Dorsolateral prefrontal cortex (tissue), 122 donors: ENCODE measurements at places on chromosomes 11 and 22.

DNA sequence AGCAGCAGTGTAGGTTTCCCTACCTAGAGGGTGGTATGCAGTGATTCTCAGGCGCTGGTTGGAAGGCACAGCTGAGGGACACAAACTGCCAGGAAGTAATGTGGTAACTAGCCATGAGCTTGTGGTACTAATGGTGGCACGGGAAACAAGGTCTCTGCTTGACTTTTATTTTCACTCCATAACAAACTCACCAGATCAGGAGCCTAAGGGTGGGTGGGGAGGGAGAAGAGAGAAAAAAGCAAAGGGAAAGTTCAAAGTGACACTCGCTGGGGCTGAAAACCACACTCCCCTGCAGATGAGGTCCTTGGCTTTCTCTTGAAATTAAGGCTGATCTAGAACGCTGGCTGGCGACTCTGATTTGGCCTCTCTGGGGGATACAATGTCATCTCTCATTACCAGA, 22.0 kb downstream of the TRAF6 start:
- DNase-seq = no peak

DNA sequence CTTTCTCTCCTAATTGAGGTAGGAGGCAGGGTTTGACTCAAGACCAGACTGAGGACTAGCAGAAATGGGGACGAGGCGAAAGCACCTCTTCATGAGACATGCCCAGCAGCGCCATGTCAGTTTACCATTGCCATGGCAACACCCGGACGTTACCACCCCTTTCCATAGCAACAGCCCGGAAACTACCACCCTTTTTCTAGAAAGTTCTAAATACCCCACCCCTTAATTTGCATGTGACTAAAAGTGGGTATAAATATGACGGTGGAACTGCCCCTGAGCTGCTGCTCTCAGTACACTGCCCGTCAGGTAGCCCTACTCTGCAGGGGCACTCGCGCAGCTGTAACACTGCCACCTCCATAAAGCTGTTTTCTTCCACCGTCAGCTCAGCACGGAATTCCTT, 5.9 kb upstream of the RAC2 start:
- no peak for DNase-seq

- DNase-seq = no peak
Measured at GRCh38 chr11:75066061-75066460, 30.6 kb downstream of the OR2AT4 start.

- no peak for DNase-seq
Measured at GRCh38 chr11:73203790-73204189, 14.3 kb upstream of the P2RY2 start.

- no peak for DNase-seq
Measured at GRCh38 chr22:46047226-46047625, 70.3 kb upstream of the WNT7B start.

- no peak for DNase-seq
Measured at GRCh38 chr11:100498780-100499179, 188.3 kb upstream of the ARHGAP42 start.

DNA sequence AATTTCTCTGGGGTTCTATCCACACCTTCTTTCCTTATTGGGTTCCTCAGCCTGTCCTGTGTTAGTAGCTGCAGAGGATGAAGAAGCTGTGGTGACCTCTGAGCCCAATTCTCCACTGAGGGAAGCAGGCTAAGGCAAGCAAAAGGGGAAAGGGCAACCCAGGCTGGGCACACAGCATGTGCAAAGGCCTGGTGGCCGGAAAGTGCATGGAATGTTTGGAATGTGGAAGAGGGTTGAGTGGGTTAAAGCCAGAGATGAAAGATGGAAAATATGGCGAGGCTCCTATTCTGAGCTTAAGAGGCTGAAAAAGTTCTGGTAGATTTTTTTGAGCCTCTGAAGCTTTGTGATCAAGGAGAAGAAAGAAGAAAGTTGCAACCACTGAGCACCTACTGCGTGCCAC, 247.1 kb downstream of the MIAT start:
- no peak for DNase-seq

DNA sequence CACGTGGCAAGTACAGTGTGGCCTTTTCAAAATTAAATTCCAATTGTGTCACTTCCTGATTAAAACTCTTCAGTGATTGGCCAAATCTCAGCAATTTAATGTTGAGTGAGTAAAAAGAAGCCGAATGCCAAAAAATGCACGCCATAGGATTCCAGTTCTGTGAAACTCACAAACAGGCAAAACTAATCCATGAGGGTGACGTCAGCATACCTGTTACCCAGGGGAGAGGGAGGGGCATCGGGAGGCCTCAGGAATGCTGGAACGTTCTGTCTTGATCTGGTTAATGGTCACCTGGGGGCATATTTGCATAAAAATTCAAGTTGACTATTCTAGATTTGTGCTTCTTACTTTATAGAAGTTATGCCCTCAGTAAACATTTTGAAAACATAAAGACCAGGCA, 39.9 kb upstream of the RAB1B start:
- DNase-seq = no peak

- no peak for DNase-seq
Measured at GRCh38 chr22:26722159-26722558, 64.8 kb downstream of the MIAT start.

GRCh38 chr11:78354408-78355308, 63.0 kb downstream of the GAB2 start:
- no peak for DNase-seq

DNA sequence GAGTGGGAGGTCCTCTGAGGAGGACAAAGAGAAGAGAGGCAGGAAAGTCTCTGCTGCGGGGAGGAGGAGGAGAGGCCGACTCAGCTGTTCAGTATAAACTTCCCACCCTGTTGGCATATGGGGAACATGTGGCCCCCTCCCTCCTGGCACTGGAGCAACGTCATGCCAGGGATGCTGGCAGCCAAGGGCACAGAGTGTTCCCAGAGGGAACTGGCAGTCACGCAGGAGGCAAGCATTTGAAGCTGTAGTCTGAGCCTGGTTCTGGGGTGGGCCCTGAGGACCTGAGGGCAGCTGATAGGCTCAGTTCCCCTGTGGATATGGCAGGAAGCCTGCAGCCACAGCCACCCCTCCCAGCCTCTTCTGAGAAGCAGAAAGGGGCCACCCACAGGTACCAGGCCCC, 67.1 kb upstream of the TSPAN18 start:
- peak; percentile 22 for DNase-seq

- no peak for DNase-seq
Measured at GRCh38 chr22:24576778-24577177, 16.1 kb downstream of the LRRC75B start.

GRCh38 chr22:49188591-49188990, 639.1 kb downstream of the BRD1 start:
- no peak for DNase-seq

GRCh38 chr11:60887556-60887955, 18.8 kb downstream of the PRPF19 start:
- peak; percentile 64 for DNase-seq

DNA sequence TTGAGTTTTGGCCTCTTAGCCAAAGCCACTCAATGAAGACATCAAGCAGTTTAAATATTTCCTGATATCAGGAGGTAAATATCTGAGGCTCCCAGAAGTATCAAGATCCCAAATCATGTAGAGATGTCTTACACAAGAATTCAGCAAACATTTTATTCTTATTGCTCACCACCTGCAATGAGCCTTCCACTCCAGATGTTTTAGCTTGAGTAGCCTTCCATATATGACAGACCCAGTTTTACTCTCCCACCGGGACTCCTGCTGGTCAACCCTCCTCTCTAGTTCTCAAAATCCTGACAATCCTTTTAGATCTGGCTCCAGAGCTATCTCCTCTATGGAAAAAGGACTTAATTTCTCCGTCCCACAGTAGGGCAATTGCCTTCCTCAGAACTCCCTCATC, 404.4 kb downstream of the KCNA4 start:
- DNase-seq = no peak

- no peak for DNase-seq
Measured at GRCh38 chr11:77193167-77193566, 65.1 kb downstream of the MYO7A start.

GRCh38 chr11:118924591-118925585, 838 bp downstream of the BCL9L start:
- DNase-seq = no peak

DNA sequence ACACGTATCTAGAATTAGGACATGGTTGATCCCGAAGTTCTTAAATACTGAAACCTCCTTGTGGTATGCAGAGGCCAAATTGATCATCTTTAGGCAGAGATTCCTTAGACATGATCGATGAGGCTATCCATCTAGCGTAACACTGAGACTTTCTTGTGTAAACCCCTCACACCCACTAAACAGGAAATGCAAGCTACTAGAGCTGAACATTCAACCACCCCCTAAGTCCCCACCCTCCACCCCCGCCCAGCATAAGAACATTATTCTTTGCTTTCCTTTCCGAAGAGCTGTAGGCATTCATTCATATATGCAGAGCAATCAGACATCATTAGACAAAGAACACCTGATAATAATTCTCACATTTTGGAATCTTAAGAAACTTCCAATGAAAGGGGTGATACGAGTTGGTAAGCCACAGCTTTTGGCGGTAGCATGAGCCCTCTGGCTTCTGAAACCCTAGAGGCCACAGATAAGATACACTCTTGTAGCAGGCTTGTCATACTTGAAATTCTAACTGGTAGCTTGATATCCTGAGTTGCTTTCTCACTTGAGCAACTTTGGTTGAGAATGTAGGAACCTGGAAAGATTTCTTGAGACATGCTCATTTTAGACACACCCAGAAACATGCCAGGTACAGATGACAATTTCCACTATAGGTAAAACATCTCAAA, 42.2 kb downstream of the FLI1 start:
- no peak for DNase-seq

DNA sequence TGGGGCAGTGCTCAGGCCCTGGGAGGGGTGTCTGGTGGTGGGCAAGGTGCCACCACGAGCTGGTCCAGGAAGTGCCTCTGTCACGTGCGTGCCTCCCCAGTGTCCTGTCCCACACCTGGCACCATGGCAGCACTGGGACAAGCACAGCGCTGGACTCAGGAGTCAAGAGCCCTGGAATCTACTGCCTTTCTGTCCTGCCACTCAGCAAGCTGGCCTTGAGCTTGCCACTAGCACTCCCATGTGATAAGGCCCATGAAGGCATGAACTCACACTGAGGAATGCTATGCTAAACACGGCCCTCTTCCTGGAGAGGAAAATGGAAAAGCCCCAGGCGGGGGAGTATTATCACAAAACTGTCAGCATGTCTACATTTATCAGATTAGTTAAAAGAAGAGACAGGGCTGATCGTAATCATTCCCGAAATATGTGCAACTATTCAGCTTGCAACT, 50.7 kb upstream of the SLC35C1 start:
- DNase-seq = no peak

GRCh38 chr11:122270535-122270934, 154.5 kb upstream of the BLID start:
- no peak for DNase-seq

DNA sequence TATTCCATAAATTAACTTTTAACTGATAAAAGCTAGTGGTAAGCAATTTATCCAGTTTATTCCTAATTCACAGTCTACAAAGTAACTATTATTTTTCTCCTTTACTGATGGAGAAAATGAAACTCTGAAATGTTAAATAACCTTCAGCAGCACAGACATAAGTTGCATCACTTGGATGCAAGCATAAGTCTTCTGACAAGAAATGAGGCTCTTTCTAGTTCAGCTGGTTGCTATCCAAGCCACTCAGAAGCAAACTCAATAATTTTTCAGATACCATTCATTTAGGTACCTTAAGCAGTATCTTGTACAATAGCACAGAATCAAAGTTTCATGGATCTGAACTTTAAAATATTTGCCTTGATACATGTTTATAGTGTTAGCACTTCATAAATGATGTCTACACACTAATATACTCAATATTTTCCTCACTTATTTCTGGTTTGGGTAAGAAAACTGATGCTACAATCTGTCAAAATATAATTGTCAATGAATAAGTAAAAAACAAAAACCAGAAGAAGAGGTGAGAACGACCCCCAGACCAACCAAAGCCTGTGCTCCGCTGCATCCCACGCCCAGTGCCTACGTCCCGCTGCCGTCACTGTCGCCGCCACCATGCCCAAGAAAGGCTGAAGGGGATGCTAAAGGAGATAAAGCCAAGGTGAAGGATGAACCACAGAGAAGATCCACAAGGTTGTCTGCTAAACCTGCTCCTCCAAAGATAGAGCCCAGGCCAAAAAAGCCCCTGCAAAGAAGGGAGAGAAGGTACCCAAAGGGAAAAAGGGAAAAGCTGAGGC, 18.1 kb downstream of the FAM168A start:
- no peak for DNase-seq
